ENCODE measurements at places on chromosomes 7 and 10.

GRCh38 chr10:66656499-66656898 lies 269.3 kb upstream of the LRRTM3 start:
- no peak for DNase-seq

DNA sequence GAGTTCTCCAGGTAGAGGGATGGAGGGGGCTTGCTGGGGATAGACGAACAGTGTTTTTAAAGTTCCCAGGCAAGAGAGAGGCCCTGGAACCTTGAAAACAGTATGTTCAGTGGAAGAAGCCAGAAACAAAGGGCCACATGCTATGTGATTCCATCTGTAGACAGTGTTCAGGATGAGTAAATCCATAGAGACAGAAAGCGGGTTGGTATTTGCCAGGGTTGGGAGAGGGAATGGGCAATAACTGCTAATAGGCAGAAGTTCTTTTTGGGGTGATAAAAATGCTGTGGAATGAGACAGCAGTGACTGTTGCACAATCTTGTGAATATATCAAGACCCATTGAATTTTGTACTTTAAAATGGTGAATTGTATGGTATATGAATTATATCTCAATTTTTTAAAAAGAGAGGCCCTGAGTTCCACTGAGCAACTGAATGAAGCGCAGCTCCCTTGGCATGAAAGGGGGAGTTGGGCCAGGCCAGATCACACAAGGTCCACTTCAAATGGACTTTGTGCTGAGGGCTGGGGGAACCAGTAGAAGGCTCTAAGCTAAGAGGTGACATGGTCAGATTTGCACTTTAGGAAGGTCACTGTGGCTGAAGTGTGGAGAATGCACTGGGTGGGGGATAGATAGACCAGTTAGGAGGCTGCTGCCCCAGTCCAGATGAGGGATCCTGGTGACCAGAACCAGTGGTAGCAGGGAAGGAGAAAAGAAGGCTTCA lies 34.0 kb downstream of the LEP start:
- no peak for DNase-seq

GRCh38 chr10:113000442-113000841 lies 50.4 kb downstream of the TCF7L2 start:
- no peak for DNase-seq

DNA sequence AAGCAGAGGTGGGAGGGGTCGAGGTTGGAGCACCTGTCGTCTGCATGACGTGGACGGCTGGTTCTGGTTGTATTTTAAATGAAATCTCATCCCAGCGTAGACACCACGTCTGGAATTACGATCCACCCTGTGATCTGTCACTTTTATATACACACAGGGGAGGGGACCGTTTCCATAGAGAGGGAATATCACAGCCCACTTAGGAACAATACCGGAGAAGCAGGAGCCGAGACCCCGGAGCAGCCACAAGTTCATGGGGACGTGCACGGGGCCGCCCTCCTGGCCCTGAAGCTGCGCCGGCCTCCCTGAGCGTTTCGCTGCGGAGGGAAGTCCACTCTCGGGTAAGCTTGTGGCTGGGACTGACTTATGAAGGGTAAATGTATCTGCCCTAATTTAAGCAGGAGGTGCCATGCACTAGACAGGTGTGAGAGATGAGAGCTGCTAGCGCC lies at the start of gene UCN3:
UCN3 (plus strand) TSS at position 77 of the 449 bp plus-strand sequence. CDS start 8,755 bp downstream, outside the sequence.
- no peak for DNase-seq

DNA sequence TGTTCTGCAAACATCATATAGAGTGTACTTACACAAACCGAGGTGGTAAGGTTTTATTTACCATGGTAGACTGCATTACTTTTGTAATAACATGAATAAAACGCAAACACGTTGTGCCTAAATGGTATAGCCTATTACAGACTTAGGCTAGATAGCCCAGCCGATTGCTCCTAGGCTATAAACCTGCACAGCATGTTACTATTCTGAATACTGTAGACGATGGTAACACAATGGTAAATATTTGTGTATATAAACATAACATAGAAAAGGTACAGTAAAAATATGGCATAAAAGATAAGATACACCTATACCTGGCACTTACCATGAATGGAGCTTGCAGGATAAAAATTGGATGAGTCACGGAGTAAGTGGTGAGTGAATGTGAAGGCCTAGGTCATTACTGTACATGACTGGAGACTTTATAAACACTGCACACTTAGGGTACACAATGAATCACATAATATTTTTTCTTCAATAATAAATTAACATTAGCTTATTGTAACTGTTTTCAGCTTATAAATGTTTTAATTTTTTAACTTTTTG lies 16.3 kb downstream of the AKR1D1 start:
- DNase-seq, result no peak

DNA sequence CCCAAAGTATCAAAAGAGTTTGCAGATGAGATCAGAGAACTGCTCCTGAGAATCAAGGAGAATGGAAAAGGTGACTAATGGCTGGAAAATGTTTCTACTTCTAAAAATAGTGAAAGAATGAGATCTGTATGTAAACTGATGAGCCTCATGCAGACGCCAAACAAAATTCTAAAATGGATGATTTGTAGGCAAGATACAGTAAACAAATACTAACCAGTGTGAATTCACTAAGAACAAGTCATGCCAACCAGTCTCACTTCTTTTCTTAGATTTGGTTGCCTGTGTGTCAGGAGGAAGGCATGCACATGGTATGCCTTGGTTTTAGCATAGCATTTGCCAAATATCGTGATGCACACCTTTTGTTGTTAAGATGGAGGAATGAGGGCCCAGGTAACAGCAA lies 94.9 kb upstream of the PIK3CG start:
- DNase-seq, result no peak
